Hair follicle dermal papilla cell (primary cell): ENCODE measurements at places on chromosomes 11 and 22. TPM values are rescaled to one million over a fixed set of nuclear protein-coding genes. Genes with fewer than 3 reads are reported as not detected.

The C1QTNF4 gene
- total RNA-seq = 0.12 and 0.49 TPM in 2 replicates

The USH1C gene
- total RNA-seq = not detected in 2 replicates

The BLID gene
- 5.1 and 5.2 TPM in 2 replicates for total RNA-seq

The COX8A gene
- total RNA-seq = 162 and 285 TPM in 2 replicates

The SSRP1 gene
- total RNA-seq = 56.8 and 58.1 TPM in 2 replicates

The MYBPC3 gene
- total RNA-seq = not detected in 2 replicates
